Adipocyte (in vitro differentiated cells): ENCODE measurements at places on chromosomes 1 and 21.

DNA sequence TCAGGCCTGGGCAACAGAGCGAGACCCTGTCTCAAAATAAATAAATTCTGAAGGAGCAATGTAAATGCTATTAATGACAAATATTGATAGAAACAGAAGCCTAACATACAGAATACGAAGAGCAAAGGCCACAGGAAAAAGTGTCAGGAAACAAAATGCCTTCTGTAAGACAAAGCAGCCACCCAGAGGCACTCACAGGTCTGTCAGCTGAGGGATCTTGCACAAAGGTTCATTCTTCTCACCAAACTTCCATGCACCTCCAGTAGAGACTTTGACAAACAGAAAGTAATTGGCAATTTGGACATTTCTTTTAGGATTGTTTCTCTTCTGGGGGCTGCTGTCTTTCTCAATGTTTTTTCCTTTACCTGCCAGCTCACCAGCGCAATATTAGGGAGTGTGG lies 1.2 kb upstream of the ALDH9A1 start:
- no peak for DNase-seq

DNA sequence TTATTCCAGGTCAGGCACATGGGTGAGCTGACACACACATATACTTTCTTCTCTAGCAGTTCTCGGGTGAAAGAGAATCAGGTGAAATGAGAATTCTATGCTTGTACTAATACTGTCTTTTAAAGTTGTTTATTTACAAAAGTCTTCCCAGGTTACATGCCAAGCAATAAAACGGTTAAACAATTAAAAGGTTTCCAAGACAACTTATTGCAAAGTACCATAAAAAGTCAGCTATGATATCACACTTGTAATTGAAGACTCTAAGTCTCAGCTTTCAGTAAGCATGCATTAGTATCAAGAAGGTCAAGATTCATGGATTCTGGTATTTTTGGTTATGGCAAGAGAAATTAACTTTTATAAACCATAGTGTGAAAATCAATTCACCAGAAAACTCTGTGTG lies 171.4 kb downstream of the PDE4B start:
- no peak for DNase-seq

- DNase-seq, result no peak
Measured at GRCh38 chr1:192604979-192605620, 29.5 kb downstream of the RGS1 start.

DNA sequence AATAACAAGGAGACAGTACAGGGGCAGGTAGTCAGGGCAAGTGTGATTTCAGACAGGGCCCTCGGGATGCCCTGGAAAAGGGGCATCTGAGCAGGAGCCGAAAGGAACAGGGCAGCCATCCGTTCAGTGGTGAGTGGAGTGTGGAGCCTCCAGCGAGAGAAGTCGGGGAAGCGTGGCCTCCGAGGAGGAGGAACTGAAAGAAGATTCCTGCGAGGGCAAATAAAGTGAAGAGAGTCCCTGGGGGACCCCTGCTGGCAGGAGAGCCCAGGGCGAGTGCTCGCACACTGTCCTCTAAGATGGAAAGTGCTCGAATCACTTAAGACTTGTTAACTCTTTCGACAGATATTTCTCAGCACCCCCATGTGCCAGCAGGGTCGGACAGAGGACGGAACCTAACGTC lies 3.5 kb upstream of the UTS2 start:
- DNase-seq, result no peak

DNA sequence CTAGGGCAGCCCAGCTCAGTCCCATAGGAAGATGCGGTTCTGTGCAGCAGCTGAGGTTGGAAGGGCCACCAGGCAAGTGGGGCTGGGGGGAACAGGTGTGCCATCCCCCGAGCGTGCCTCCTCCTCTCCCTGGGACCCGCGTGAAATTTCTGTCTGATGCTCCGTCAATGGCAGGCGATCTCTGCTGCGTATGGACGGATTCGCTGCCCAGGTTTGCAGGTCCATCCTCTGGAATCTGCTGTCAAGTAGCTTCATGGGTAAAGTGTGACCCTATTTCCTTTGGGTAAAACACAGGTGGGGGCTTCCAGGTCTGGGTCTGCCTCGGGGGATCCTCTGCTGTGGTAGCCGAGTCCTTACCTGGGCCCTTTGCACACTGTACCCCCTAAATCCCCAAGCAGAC lies 114.6 kb upstream of the ARHGEF16 start:
- DNase-seq, result no peak

GRCh38 chr1:175307160-175307559 lies 114.6 kb upstream of the KIAA0040 start:
- DNase-seq, result no peak

GRCh38 chr1:178818416-178818815 lies 52.5 kb downstream of the ANGPTL1 start:
- peak; percentile 53 for DNase-seq

- no peak for DNase-seq
Measured at GRCh38 chr1:177223359-177223758, 52.6 kb downstream of the BRINP2 start.

GRCh38 chr1:66445492-66446181 lies 88.3 kb upstream of the SGIP1 start:
- no peak for DNase-seq

DNA sequence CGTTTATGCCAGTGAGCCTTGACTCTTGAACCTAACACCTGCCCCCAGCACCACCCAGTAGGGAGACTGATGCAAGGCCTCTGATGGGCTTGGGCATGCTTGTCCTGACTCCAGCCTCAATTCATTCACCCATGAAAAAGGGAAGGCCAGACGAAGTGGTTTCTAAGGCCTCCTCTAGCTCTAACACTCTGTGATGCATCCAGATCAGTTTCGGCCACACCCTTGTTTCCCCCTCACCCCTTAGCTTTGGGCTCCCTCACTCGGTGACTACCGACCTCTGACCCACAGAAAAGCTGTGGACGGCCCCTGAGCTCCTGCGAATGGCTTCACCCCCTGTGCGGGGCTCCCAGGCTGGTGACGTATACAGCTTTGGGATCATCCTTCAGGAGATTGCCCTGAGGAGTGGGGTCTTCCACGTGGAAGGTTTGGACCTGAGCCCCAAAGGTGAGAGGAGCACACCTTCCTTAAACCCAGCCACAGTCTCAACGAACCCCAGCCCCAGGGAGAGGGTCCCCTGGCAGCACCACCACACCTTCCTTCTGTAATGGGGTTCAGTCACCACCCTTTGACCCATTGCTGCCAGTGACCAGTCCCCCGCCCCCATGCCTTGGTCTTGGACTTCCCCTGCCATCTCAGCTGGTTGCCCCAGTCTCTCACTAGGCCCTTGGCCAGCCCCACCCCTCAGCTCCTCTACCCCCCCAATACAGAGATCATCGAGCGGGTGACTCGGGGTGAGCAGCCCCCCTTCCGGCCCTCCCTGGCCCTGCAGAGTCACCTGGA lies 9.0 kb downstream of the NPR1 start:
- DNase-seq, result no peak

DNA sequence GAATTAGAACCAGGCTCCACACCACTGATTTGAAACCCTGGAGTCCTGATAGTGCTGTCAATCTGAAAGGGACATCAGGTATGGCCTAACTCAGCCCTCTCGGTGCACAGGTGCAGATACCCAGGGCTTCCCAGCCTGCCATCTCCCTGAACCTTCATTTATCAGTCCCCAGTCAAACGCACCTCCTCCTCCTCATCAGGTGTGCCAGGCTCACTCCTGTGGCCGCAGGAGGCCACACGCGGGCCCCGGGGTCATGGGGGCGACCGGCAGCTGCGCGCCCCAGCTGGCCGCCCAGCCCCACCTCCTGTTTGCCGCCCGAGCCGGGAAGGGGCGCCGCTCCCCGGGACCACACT lies 572 bp downstream of the FUCA1 start:
- DNase-seq, result no peak

DNA sequence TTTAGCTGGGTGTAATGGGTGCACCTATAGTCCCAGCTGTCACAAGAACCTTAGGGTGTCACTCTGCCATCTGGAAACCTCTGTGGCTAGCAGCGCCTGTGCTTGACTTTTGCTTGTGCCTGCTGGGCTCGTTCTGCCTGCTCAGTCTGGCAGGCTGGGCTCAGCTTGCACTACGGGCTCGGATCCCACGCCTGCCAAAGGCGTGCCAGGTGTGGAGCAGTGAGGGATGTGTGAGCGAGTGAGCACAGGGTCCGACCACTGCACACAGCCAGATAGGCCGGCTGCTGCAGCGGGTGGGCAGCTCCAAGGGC lies 2.8 kb upstream of the LSM10 start:
- DNase-seq, result no peak

- no peak for DNase-seq
Measured at GRCh38 chr21:31665397-31665796, 5.9 kb downstream of the SOD1 start.

GRCh38 chr1:100835866-100836842 lies 58.5 kb downstream of the EXTL2 start:
- no peak for DNase-seq

DNA sequence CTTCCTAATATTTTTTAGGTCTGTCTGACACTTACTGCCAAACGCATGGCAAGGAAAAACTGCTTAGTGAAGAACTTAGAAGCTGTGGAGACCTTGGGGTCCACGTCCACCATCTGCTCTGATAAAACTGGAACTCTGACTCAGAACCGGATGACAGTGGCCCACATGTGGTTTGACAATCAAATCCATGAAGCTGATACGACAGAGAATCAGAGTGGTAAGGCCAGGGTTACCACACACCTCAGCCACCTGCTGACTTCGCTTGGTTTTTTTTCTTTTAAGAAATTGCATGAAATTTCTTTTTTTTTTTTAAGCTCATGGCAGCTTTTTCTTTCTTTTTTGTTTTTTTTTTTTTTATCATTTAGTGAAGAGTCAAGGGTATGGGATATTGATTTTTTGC lies 17.2 kb downstream of the ATP1A1 start:
- DNase-seq, result no peak

- DNase-seq, result no peak
Measured at GRCh38 chr1:145982010-145982723, 14.2 kb downstream of the TXNIP start.

DNA sequence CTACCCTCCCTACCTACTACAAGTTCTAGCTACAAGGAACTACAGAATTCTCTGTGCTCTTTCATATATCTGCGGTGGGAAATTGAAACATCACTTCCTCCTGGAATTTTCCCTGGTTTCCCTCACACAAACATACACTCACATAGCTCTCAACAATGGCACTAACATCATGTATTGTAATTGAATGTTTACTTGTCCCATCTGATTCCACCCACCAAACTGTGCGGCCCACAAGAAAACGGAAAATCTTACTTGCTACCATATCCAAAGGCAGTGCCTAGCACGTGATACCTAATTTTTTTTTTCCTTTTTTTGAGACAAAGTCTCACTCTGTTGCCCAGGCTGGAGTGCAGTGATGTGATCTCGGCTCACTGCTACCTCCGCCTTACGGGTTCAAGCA lies 33.9 kb downstream of the NDC1 start:
- DNase-seq, result no peak

DNA sequence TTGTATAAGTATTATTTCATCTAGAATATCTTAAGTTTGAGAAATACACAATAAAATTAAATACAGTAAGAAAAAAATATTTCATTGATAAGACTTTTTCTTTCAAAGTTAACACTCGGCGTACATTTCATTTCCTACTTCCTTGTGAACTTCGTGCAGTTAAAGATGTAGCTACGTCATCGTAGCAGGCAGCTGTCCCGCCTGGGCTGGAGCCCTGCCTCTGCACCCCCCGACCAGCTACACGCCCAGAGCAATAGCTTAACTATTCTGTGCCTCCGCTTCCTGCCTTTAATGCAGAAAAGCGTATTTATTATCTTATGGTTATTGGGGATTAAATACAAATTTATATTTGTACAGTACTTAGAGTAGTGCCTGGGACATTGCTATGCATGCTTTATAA lies 53.5 kb downstream of the CLSTN1 start:
- DNase-seq, result no peak

DNA sequence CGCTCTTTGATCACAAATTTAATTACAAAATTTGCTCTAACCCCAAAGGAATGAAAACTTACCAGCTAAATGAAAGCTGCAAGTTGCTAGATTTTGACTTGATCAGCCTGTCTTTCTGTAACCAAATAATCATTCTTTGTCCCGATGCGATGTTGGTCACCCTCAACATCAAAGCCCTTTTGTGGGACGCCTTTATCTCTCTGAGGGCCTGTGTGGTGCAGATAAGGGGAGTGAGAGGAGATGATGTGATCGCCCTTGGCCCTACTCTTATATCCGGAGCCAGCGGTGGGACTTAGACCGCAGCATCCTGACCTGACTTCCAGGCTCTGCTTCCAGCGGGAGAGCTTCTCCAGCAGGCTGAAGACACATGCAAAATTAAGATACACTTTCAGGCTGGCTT lies 19.3 kb upstream of the UMODL1 start:
- no peak for DNase-seq

DNA sequence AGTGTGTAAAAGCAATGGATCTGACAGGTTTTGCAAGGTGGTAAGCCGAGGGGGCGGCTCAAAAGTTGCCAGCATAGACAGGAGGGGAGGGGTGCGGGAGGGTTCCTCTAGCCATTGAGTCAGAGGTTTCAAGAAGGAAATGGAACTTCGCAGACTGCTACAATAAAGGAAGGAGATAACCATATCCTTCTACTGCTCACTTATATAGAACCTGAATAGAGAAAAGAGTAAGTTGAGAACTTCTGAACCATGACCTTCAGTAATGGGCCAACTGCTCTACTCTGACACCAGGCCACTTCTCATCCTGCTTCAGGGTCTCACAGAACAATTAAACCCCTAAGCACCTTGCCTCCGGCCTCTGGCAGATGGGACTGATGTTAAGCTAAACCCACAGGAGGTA lies 26.3 kb upstream of the BCAR3 start:
- DNase-seq, result no peak

DNA sequence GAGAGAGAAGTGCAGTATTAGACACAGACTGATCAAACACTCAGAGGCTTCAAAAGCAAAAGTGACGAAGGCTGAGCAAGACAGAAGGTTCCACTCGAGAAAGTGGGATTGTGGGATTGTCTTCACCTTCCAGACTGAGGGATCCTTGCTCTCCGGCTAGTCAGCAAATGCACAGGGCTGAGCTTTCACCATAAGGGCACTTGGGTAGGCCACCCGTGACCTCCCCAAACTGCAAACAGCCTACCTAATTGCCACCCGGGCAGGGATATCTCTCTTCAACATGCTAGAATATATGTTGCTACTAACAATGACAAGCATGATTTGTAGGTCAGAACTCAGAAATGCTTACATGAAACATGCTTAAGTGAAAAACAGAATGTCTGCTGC lies 35.3 kb upstream of the RIPK4 start:
- no peak for DNase-seq

DNA sequence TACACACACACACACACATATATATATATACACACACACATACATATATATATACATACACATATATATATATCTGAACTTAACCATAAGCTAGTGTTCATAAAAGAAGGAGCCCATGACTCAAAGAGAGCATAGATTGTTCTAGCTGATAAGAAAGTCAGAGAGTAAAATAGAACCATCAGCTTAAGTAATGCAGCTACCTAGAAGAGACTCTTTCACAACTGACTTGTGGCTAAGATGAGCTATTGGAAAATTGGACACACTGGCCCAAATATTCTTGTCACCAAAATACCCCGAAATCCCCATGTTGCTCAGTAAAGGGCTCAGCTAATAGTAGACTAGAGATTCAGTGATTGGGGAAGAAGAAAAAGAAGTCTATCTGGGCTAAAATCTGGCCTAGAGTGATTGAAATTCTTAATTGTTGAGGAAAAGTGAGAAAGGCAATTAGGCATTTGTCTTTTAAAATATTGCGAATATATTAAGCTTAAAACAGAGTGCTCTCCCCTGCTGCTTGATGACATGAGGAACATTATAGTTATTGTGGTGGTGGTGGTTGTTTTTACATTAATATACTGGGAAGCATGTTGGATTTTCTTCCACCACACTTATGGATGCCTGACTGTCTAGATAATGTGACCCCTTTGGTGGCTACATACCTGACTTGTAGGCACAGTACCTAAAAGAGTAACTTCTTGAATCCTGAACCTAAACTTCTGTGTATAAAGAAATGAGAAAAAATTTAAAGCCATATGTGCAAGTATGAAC lies 6.3 kb downstream of the SLAMF1 start:
- DNase-seq, result no peak
